Upper lobe of left lung (tissue), 6 donors: ENCODE measurements at places on chromosomes 7 and 10.
A peak's percentile ranks its signal among the peaks of the same experiment; 100 is the strongest.

GRCh38 chr10:132570771-132571649 is 33.4 kb downstream of the INPP5A start:
- DNase-seq: peak; percentile 65

DNA sequence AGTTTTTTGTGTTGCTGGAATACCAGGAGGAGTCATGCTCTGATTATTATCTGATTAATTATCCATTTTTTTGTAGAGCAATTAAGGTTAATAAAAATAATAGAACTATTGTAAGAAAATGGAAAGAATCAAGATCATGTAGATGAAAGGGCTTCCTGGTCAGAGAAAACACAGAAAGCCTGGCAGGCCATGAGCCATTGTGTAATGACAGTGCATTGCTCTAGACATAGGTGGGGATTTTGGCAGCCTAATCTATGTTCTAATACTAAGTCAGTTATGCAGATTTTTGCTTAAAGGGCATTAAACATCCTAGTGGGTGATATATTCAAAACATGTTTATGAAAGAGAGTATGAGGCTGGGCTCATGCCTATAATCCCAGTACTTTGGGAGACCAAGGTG is 198.2 kb downstream of the PPP1R9A start:
- DNase-seq: no peak

GRCh38 chr7:37713613-37714012 is 30.0 kb downstream of the GPR141 start:
- DNase-seq: no peak

GRCh38 chr7:3695602-3696001 is 394.6 kb downstream of the SDK1 start:
- DNase-seq: no peak

GRCh38 chr10:78304091-78305045 is 270.7 kb downstream of the RPS24 start:
- DNase-seq: no peak
